ENCODE measurements at places on chromosomes 2 and 18. TPM values are rescaled to one million over a fixed set of nuclear protein-coding genes. Genes with fewer than 3 reads are reported as not detected.
A peak's percentile ranks its signal among the peaks of the same experiment; 100 is the strongest.

VWC2L gene
- not detected for total RNA-seq

DNA sequence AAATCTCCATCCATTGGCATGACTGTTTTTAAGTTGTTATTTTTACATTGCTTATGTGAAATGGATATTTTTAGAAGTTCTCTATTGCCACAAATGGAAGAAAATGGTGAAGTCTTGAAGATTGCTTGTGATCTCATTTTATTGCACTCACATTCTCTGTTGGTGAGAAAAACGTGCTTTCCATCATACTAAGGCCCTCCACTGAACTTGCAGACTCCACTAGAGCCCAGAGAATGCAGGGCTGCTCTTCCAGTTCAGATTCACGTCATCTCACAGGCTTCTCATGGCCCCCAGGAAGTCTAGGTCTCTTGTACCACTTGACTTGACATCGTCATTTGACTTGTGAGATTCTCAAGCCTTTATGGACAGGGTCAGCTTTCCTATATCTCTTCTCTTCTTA, 254.8 kb upstream of the COPS8 start:
- H3K27ac ChIP-seq = no peak overlapping the region
- H3K4me3 ChIP-seq = no peak overlapping the region
- H3K27me3 ChIP-seq = no peaks in the 10 kb centered on the region
- H3K4me1 ChIP-seq = no peaks in the 10 kb centered on the region
- DNase-seq = no peak

DNA sequence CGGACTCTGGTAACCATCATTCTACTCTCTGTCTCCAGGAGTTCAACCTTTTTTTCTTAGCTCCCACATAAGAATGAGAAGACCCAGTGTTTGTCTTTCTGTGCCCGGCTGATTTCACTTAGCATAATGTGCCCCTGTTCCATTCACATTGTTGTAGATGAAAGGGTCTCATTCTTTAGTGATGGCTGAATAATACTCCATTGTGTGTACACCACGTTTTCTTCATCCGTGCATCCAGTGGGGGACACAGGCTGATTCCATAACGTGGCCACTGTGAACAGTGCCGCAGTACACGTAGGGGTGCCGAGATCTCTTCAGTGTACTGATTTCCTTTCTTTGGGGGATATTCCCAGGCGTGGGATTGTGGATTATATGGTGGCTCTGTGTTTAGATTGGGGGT, 72.3 kb upstream of the NFATC1 start:
- H3K4me3 ChIP-seq = no peak overlapping the region
- H3K27me3 ChIP-seq = no peaks in the 10 kb centered on the region
- no peak overlapping the region for H3K27ac ChIP-seq
- DNase-seq = no peak
- no peaks in the 10 kb centered on the region for H3K4me1 ChIP-seq

DNA sequence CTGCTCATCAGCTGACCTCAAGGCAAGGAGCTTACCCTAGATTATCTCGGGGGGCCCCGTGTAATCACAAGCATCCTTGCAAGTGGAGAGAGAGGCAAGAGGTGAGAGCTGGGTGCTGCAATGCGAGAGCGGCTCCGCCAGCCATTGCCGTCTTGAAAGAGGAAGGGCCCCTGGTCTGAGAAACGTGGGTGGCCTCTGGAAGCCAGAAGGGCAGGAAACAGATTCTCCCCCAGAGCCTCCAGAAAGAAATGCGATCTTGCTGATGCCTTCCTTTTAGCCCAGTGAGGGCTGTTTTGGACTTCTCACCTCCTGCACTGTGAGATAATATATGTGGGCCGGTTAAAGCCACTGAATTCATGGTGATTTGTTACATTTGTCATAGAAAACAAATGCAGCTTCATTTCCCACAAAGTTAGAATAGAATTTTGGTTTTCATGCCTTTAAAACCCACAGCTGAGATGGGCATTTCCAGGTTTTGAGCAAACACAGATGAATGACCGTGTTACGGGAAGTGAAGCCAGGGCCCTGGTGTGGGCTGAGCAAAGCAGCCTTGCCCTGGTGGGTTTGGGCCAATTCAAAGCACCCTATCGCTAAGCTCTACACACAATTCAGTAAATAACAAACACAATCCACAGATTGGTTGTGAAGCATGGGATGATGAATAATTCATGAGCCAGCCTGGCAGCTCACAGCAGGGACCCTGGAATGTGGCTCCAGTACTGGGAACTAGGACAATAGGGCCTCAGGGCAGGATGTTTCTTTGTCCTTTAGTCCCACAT, 319.9 kb upstream of the HS6ST1 start:
- H3K4me3 ChIP-seq = no peak overlapping the region
- H3K36me3 ChIP-seq = no peaks in the 10 kb centered on the region
- H3K27ac ChIP-seq = no peak overlapping the region
- no peaks in the 10 kb centered on the region for H3K27me3 ChIP-seq
- no peak for DNase-seq

GRCh38 chr18:9827211-9827792, 58.5 kb upstream of the TXNDC2 start:
- peaks cover 23% of the 10 kb centered on the region for H3K4me1 ChIP-seq
- H3K36me3 ChIP-seq = peaks cover 6% of the 10 kb centered on the region
- no peak overlapping the region for H3K4me3 ChIP-seq
- H3K27ac ChIP-seq = peak overlapping the region; percentile 48

DNA sequence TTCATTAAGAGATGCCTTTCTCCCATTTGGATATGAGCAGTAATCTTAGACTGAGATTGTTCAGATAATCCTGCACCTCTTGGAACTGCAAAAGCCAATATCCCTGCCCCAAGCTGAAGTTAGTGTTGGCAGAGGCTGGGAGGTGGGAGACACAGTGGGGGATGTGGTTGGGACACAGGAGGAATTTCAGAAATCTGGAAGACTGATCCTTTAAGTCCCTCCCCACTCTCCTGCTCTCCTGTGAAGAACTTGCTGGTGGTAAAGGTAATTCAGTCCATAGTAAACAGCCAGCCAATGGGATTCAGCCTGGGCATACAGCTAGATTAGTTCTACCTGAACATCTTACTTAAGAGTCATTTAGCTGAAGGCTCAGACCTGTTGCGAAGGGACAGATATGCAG, 50.0 kb upstream of the TMEM178A start:
- no peaks in the 10 kb centered on the region for H3K4me1 ChIP-seq
- H3K36me3 ChIP-seq = no peaks in the 10 kb centered on the region
- H3K4me3 ChIP-seq = no peak overlapping the region
- H3K27ac ChIP-seq = no peak overlapping the region
- DNase-seq = no peak

GRCh38 chr2:125516496-125517109, 1139.4 kb upstream of the GYPC start:
- H3K27me3 ChIP-seq = no peaks in the 10 kb centered on the region
- H3K4me3 ChIP-seq = no peak overlapping the region
- DNase-seq = no peak
- H3K27ac ChIP-seq = no peak overlapping the region
- no peaks in the 10 kb centered on the region for H3K4me1 ChIP-seq

Measured in stomach (tissue), 19 donors.